ENCODE measurements at places on chromosomes 7 and 10.

DNA sequence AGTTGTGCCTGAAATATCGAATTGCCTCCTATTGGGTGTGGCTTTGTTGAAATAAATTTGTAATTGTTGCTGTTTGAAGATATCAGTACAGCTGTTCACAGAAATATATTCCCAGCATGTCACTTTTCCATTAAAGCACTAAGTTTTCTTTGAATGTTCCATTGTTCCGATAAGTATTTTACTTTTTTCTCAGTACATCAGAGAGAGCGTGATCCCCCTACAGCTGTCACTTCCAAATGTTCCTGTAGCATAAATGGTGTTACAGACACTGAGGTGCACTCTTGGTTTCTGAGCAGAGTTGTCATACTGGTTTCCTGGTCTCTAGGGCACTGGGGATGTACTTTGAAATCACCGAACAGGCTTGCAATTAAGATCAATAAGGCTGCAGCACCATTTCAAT lies 189.2 kb downstream of the CCSER2 start:
- DNase-seq, result no peak

DNA sequence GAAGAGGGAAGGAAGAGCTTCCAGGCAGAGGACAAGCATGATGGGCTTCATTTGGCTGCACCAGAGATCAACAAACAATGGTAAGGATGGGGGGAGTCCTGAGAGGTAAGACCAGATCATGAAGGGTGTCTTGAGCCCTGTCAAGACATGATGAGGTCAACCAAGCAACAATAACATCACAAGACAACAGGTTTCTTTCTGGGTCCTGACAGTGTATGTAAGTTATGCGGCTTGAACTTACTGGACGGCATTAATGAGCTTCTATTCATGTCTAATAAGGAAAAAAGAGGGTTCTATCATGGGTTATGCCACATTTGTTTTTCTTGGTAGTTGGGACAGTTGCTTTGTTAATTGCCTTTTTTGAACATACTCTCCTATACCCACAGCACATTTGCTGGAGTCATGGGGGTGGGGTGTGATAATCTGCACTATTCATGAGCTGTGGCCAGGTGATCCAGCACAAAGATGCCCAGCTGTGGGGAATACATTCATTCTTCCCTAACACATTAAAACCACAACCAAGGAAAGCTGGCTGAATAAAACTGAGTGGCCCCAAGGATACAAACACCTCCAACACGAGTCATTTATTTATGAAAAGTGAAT lies 168.8 kb upstream of the KLF14 start:
- no peak for DNase-seq

DNA sequence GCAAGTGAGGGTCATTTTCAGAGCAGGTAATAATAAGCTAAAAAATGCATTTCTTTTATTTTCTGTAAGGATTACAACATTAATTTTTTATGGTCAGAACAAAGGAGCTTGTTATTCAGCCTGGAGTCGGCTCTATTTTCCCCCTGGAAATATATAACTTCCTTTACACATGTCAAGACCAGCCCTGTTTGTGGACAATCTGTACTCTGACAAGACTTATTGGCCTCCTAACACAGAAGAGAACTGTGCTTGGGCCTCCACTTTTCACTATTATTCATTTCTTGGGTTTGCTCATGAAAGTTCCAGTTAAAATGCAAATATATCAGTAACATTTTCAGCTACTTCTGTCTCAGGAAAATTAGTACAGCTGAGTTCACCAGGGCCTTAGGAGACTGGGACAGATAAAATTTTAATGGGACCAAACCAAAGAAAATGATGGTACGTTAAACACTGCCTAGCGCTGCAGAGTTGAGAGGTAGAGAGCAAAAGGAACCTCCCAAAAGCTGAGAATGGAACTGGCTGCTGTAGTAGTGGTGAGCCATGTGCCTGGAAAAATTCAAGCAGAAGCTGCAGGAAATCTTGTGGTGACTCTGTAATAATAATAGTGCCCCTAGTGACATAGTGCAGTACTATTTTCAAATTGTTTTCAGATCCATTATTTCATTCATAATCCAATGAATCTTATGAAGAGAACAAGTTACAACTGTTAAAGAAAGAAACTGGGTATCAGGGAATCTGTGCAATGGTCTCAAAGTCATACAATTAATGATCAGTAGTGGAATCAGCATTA lies 227.2 kb upstream of the KIAA1217 start:
- no peak for DNase-seq

DNA sequence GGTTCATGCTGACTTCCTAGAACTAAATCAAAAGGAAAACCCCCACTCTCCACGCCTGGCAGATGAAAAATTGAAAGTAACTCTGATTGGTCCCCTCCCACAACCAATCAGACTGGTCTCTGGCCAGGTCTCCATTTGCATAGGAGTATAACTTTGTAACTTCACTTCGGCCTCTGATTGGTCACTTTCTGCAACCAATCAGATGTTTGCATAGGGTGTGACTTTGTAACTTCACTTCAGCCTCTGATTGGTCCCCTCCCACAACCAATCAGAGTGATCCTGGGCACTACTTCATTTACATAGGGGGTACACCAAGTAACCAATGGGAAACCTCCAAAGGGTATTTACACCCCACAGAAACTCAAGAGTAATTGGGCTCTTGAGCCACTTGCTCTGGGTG lies 306.6 kb upstream of the PFKP start:
- no peak for DNase-seq

GRCh38 chr7:31028417-31028992 lies 23.6 kb upstream of the ADCYAP1R1 start:
- DNase-seq, result no peak

Measured in NCI-H2081 (cell line).